Naive thymus-derived CD4-positive, alpha-beta T cell (primary cell): ENCODE measurements at places on chromosomes 2 and 18.

DNA sequence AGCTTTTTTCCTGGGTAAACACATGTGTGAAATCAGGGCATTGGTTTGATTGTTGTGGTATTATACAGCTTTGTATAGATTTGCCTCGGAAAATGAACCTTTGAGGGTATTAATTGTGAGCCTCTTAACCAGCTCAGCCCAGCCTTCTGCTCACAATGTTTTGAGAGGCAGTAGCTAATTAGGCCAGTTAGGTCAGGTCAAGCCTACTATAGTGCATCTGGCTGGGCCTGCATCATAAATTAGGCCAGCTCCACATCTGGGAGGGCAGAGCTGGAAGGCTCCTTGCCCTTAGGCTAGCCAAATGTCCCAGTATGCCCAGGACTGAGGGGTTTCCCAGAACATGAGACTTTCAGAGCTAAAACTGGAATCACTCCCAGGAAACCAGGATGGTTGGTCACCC lies 43.0 kb downstream of the LRATD1 start:
- no peak for DNase-seq

GRCh38 chr2:62992561-62992960 lies 58.1 kb upstream of the OTX1 start:
- DNase-seq, result no peak

DNA sequence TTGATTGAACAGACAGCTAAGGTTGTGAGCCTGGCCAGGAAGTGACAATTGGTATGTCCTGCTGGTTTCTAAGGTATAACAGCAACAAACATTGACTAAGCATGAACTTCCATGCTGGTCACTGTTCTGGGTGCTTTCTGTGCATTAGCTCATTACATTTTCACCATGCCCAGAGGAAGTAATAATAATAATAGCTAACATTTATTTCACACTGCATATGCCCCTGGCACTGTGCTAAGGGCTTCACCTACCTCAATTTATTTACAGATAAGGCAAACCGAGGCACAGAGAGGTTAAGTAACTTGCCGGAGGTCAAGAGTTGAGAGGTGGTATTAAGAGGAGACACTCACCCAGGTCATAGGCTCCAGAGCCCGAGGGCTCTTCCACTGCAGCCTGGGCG lies 113.6 kb downstream of the PDCL3 start:
- DNase-seq, result no peak

DNA sequence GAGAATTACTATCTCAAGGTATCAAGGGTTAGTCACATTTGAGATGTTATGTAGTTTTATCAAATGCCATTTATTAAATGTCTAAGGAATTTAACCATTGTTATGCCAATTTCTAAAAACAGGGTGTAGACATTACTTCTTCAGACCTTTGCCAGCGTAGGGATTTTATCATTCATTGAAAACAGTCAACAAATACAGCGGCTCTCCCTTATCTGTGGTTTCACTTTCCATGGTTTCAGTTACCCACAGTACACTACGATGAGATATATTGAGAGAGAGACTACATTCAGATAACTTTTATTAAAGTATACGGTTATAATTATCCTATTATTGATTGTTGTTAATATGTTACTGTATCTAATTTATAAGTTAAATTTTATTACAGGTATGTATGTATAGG lies 234.7 kb downstream of the TMX3 start:
- DNase-seq, result no peak

GRCh38 chr18:48594471-48595094 lies 55.8 kb downstream of the CTIF start:
- no peak for DNase-seq
